Stimulated activated CD4-positive, alpha-beta T cell treated with anti-CD3 and anti-CD28 coated beads, Interleukin-15, amount 100 ng/mL, for 1 hour (primary cell): ENCODE measurements at places on chromosomes 2 and 18.

DNA sequence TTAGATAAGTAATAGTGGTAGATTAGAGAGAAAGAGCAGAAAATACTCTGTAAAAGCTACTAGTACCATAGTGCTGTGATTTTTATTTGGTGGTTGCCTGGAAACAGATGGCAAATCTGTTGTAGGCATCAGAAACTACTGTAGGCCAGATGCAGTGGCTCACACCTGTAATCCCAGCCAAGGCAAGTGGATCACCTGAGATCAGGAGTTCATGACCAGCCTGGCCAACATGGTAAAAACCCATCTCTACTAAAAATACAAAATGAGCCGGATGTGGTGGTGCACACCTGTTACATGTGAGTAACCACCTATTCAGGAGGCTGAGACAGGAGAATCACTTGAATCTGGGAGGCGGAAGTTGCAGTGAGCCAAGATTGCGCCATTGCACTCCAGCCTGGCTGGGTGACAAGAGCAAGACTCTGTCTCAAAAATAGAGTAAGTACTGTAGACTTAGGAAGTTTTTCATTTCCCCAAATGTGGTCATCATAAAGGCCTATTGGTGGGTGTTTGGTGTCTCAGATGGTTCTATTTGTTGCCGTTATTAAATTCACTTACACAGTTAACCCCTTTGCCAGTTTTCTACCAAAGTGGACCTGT, 79.6 kb downstream of the SPTBN1 start:
- no peak for DNase-seq

- no peak for DNase-seq
These were observed at the start of gene RAB17 for GRCh38 chr2:237590272-237591140. TSS of gene RAB17 (minus strand) at chr2:237590734. CDS start at chr2:237586154, 4,580 bp downstream.

DNA sequence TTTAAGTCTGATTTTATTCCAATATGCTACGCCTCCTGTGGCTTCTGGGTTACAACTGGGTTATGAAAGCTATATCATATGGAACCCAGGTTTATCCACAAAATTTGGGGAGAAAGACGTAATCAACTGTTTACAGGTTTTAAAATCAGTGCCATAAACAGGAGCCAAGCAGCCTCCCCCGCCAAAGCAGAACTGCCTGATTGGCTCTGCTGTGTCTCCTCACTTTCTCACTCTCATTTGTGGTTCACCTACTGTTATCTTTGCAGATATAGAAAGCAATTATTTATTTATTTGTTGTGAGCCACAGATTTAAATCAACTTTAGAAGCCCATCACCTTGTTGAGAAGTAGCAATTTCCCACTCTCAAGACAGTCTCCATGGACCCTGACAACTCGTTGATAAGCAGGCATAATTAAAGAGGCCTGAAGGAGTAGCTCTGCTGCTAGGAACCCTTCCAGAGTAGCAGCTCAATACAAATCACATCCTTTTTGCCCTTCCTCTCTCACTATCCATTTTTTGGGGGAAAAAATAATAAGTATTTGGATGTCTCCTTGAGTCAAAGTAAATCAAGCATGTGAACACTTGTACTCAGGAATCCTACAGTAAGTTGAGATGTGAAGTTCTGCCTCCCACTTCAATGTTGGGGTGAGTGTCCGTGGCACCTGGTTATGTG, 191.0 kb upstream of the CCDC150 start:
- no peak for DNase-seq

DNA sequence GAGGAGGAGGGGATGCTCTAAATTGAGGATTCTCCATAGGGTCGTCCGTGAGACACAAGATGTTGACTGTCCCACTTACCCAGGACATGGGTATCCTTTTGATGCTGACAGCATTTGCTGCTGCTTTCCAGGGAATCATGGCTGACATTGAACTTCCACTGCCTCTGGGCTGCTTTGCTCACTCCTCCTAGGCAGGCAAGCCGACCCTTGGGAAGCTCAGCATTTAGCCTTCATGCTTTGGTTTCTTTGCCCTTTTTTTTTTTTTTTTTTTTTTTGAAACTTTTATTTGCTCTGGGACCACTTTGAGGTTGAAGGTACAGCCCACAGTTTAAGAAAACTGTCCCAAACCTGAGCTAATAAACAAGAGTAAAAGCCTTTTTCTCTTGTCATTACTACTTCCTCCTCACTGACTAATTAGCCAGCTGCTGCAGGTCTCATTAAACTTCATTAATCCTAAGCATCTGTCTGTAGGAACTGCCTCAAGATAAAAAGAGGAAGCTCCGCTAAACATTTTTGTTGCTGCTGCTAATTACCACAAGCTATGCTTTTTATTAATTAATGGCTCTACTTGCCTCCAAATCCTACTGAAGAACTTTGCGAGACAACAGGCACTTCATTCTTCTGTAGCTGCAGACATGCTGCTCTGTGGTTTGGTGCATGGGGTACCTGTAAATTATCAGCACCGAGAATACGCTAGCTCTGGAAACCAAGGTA, 125.4 kb downstream of the SPTBN1 start:
- no peak for DNase-seq

- DNase-seq = no peak
These were observed 478.8 kb downstream of the PLCL1 start for GRCh38 chr2:198283146-198283545.

DNA sequence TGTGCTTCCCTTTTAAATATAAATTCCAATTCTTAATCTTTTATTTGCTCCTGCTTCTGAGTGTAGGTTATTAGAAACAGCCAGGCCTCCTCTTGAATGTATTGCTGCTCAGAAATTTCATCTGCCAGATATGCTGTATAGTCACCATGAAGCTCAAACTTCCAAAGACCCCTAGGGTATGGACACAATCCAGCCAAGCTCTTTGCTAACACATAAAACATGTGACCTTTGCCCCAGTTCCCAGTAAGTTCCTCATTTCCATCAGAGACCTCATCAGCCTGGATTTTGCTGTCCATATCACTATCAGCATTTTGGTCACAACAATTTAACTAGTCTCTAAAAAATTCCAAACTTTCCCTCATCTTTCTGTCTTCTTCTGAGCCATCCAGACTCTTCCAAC, 75.2 kb downstream of the MAP2 start:
- no peak for DNase-seq

- no peak for DNase-seq
These were observed 1040.3 kb downstream of the SOCS6 start for GRCh38 chr18:71329114-71329513.

- no peak for DNase-seq
These were observed 489.1 kb upstream of the SMIM21 start for GRCh38 chr18:75916624-75916982.

DNA sequence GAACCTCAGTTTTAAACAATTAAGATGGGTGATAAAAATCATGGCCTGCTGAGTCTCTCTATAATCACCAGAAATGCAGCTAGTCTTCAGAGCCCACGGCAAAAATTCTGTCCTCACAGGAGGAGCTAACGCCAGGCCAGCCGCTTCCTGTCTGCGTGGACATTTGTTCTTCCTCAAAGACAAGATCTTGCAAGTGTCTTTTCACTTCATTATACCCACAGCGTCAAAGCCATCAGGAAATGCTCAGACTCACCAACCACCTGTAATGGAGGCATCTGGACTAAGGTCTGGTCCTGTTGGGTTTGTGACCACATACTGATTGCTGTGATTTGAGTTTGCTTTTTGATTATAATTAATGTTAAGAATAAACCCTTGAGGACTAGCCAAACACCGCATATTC, 473.8 kb upstream of the MC4R start:
- no peak for DNase-seq

DNA sequence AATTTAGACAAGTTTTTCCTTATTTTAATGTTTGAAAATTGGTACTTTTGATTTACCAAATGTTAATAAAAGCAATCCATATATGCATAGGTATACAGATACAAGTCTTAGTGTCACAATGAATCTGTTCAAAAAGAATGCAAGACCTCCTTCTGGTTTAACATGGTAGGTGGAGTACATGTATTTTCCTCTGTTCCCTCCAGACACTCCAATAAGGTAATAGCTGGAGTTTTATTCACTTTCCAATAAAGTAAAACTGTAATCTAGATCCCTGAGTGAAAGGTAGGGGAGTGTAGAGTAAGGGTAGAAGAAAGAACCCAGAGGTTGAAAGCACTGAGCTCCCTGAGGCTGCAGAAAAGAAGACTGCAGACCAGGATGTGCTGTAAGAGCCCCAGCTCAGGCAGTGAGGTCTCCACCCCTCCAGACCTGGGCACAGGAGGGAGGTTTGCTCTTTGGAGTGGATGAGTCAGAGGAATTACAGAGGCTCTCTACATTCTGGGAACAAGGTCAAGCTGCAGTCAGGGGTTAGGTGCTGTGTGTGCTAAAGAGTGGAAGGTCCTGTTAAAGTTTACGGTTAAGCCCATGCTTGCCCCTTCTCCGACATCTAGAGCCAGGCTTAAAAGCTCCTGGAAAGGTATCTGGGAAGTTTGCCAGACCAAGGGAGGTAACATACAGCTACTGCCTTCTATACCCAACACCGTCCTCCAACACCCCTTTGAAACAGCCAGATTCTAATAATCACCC, 27.6 kb upstream of the STAT1 start:
- DNase-seq = no peak

DNA sequence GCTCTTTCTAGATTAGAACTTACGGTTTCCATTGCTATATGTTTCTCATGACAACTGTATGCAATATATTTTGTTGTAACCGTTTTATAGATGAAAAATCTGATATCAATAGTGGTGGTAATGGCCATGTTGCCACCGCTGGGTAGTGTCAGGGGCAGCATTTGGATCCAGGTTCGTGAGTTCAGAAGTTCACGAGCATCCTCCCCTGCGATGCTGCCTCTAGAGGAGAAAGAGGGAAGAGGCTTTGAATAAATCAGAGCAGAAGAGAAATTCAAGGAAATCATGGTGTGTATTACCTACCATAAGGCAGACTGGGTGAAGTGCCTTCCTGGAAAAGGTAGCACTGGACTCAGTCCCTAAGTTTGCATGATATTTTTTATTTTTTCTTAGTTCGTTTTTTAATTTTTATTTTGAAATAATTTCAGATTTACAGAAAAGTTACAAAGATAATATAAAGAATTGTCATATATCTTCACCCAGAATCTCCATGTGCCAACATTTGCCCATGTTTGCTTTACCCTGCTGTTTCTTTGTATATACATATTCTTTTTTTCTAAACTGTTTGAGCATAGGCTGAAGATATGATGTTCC, 3.3 kb upstream of the ZBTB7C start:
- DNase-seq = no peak

DNA sequence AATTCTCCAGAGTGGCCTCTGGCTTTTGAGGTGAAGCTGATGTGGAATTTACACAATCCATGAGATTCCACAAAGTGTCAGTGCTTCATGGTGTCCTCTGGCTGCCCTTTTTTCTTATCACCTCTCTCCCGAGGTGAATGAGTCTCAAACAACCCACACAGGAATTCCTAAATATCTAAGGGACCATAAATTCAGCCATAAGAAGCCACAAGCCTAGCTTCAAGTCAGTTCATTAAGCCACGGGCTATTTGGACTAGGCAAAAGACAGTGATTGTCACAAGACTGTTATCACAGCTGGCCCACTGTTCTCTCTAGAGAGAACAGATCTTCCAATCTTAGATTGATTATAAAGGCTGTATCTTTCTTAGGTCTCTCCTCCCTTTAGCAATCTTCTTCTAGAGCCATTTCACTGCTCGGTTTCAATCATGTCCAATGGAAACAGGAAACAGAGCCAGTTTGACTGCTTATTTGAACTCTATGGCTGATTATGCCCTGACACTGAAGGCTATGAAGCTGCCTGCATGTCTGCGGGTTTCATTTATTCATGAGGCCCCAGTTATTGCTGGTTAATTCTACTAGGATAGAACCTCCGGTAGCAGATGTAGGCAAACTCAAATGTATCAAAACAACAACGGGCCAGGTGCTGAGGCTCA, 4.1 kb downstream of the NEMP2 start:
- DNase-seq = no peak

GRCh38 chr2:227782804-227783203, 30.8 kb upstream of the CCL20 start:
- DNase-seq = no peak

GRCh38 chr18:24502667-24503523, 42.5 kb downstream of the HRH4 start:
- no peak for DNase-seq

- no peak for DNase-seq
These were observed 49.9 kb upstream of the PNPT1 start for GRCh38 chr2:55743583-55743982.

GRCh38 chr2:190205657-190206056, 114.0 kb downstream of the HIBCH start:
- DNase-seq = no peak

DNA sequence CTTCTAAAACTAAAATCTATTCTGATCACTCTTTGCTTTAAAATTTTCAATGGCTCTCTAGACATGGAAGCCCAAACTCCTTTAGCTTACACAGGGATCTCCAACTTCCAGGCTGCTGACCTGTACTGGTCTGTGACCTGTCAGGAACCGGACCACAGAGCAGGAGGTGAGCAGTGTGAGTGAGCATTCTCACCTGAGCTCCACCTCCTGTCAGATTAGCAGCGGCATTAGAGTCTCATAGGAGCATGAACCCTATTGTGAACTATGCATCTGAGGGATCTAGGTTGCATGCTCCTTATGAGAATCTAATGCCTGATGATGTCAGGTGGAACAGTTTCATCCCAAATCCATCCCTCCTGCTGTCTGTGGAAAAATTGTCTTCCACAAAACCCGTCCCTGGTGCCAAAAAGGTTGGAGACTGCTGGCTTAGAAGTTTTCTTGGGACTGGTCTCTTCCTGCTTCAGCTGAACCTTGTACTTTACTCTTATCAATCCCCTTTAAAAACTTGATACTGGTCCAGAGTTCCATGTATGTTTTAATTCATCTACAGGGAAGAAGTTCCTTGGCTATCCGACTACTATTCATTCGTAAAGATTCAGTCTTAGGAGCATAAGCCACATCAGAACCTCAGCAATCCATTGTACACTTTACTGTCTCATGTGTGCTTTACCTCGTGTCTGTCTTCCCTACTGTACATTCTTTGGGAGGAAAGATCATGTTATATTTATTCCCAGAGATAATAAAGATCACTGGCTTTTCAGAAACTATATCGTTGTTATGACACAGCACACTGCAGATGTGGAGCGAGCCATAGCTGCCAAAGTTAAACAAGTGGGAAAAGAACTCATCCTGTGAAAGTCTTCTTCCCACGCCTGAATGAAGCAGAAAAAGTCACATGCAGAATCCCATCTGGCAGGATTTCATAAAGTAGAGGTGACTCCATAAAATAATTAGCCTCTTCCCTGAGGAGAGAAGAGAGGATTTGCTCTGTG, 183.8 kb downstream of the LRATD1 start:
- DNase-seq = no peak

GRCh38 chr18:36711813-36712444, 116.9 kb downstream of the TPGS2 start:
- no peak for DNase-seq

GRCh38 chr2:45353879-45354278, 257.2 kb downstream of the SRBD1 start:
- DNase-seq = no peak

DNA sequence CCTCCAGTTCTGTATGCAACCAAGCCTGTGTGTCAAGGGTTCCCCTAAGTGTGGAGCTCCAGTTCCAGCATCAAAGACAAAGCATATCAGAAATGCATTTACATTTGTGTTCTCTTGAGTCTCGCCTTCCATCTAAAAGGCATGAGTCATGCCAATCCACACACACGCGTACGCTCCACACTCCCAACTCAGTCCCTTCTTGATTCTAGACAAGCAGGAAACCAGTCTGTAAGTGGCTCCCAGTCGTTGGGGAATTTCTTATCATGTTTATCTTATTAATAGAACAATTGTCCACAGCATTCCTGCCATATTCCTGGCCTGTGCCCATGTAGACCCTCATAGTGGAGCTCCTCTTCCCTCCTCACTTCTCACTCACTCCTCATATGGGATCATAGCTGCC, 86.4 kb upstream of the SLC35G4 start:
- DNase-seq = no peak
